ENCODE measurements at places on chromosomes 2 and 18.

DNA sequence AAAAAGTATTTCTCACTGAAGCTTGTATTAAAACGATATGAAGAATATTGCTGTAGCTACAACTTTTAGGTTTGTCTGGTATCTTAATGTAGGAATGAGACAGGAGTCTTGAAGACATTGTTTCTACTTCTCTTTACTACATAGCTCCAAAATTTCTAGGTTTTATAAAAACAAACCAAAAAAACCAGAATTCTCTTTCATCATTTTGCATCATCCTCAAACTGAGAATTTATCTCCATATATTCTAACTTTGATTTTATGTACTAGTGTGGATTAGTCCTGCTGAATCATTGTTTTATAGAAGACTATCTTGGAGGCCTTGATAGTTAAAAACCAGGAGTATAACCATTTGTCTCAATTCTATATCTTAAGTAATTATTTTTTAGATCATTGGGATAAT is 100.2 kb downstream of the ICA1L start:
- no peak for DNase-seq

- DNase-seq: no peak
Observed at GRCh38 chr2:181552808-181553207, 95.6 kb downstream of the ITGA4 start.

- DNase-seq: no peak
Observed at GRCh38 chr2:203783496-203784203, 77.2 kb downstream of the CD28 start.

DNA sequence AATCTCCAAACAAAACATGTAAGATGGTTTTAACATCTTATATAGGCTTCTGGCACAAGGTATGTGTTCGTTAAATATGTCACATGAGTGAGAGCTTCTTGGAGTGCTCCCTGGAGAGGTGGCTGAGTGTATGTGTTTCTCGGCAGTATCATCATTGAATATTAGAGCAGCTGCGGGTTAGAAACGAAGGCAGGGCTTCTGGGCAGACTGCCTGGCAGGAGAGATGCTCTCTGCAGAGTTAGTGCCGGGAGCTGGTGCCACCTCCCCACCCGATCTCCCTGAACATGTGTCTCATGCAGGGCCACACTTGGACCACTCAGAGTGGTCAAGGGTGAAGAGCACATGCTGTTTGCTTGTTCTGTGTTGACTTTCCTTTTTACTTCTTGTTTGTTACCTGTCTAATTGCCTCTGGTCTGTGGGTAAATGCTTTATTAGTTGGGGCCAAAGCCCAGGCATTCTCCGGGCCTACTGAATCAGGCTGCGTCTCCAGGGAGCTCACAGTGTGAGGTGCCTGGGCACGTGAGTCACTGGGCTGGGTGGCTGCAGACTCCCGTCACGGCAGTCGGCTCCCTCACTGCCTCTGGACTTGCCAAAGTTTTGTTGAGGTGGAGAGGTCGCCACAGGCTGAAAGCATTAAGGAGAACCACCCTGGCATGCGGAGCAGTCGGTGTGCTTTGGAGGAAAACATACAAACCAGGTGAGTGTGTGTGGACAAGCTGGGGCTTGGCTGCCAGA is 246.6 kb downstream of the FHOD3 start:
- DNase-seq: no peak

GRCh38 chr2:216004697-216005283 is 8.6 kb downstream of the MREG start:
- no peak for DNase-seq

GRCh38 chr2:97730245-97730644 is 16.9 kb downstream of the ZAP70 start:
- no peak for DNase-seq

GRCh38 chr2:31266804-31267203 is 32.9 kb downstream of the EHD3 start:
- no peak for DNase-seq

DNA sequence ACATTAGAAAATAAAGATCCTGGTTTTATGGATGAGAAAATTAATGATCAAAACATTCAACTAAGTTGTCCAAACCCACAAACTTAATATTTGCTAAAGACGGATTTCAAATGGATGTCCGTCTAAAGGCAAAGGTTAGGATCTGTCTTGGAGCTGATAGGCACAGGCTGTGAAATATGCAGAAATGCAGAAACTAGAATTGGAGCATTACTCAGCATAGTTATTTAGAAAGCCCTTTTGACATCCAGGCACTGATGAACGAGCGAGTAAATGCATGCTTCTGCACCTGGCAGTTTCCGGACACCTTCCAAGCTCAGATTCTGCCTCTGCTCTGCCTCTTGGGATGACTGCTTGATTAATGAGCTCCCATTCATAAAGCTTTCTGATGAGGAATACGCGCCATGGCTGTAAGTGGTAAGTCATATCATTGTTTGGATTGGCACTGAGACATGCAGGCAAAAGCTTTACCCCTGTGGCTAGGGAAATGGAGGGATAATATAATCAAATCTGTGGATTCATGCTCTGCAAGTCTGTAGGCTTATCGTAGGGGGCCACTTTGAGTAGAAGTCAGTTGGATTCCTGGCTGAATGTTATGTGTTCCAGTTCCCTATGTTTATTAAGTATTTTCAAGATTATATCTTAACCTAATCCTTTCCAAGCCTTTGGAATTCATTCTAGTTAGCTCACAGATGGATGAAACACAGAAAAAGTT is 2176.3 kb upstream of the CELF4 start:
- no peak for DNase-seq

GRCh38 chr2:69740502-69740951 is 1.4 kb upstream of the ANXA4 start:
- no peak for DNase-seq

DNA sequence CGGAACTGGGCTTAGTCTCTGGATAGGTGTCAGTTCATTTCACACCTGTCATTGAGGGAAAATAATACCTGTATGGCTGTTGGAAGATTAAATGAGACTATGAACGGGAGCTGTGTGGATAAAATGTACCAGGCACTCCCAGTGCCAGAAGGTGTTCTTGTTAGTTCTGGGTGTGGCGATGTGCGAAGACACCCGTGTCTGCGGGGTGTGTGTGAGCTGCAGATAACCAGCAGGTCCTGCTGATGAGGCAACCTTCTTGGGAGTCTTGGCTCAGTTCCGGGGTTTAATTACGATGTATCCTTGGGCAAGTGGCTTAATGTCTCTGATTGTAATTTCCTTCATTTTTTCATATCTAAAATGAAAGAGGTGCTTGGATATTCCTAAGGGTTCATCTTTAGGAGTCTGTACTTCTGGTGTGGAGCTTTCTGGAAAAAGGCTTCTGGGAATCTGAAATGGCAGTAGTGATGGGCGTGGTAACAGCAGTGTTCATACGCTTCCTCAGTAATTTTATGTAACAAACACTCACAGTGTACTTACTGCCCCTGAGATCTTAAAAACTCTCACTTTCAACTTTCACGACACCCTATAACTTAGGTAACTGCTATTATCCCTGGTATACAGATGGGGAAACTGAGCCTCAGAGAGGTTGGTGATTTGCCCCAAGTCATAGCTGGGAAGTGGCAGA is 35.0 kb downstream of the NEDD4L start:
- no peak for DNase-seq

All from T-helper 17 cell (primary cell).